ENCODE measurements at places on chromosomes 5 and 9.

- DNase-seq = no peak
Measured at GRCh38 chr5:112635771-112636731, 101.6 kb upstream of the APC start.

- no peak for DNase-seq
Measured at GRCh38 chr5:142095035-142095434, 13.5 kb upstream of the NDFIP1 start.

- DNase-seq = no peak
Measured at GRCh38 chr5:150674341-150674821, 13.3 kb downstream of the MYOZ3 start.

GRCh38 chr9:82492274-82492673 is 503.7 kb downstream of the SPATA31D1 start:
- no peak for DNase-seq

GRCh38 chr9:123349691-123350480 is 6.1 kb upstream of the CRB2 start:
- DNase-seq = peak; percentile 94

DNA sequence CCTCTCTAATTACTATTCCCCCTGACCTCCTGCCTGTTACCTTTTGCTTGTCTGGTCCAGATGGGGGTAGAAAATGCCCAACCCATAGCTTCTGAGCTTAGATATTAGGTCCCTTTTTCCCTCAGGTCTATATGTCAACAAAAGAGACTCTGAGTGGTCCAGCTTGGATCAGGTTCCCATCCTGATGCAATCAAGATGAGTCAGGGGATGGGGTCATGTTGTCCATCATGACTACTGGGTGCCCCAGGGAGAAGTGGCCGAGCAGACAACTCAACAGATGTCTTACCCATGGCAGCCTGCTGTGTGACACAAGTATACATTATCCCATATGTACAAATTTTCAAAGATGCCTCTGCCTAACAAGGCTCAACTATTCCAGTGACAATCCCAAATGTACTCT is 9.1 kb upstream of the ANKH start:
- no peak for DNase-seq

DNA sequence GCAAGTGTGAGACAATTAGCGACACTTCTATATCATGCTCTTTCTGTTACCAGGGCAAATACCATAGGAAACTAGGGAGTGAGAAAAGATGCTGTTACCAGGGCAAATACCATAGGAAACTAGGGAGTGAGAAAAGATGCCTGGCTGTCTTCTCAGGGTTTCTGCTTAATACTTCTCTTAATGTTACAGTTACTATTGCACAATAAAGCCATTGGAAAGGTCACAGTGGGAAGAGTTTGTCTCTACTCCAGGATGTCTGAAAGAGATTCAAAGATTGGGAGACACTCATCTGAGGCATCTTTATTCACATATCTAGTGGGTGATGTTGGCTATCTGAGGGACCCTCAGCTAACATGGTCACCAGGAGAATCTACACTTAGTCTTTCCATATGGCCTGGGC is 431.7 kb upstream of the POU5F2 start:
- DNase-seq = no peak

DNA sequence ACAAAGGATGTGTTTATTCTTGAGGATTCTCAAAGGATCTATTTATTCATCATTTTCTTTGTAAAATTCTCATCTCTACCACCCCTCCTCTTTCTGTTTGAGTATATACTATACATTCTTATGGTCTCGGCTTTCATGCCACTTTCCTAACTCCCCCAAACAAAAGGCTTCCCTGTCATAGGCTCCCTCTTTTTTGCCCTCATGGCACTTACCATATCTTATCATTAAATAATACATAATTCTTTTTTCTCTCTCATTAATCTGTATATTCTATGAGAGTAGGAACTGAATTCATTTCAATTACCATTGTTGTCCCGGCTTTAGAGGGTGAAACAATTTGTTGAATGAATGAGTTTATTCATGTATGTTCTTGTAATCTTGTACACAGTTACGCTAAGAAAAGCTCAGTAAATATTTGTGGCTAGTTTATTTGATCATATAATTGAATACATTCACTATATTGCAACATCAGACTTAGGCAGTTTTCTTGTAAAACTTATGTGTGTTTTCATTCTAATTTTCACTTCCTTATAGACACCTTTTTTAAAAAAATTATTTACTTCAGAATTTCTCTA is 254.6 kb downstream of the EDIL3 start:
- DNase-seq = no peak

DNA sequence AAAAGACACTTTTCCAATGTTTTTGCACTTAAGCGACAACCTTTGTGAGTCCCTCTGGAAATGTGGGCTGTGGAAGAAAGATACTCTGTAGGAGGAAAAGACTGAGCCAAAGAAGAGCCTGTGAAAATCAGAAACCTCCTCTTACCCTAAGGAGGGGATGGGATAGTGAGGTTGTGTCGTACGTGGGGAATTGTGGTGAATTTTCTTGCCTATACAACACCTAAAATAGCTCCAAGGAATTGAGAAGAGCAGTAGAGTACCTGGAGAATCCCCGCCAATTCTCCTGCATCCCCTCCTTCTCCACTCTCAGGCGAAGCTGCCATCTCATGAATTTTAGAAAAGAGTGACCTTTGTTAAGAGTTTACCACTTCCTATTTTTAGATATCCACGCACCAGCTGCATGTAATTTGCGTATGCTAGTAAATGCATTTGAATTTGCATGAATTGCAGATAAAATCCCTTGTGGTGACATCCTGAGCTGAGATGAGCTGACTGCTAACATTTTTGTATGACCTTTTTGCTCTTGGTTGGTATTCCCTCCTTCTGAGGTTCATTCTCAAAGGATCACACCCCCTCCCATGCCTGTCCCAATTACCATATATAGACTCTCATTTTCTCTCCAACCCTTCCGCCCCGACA is 147.2 kb downstream of the PCSK5 start:
- peak; percentile 11 for DNase-seq

GRCh38 chr9:23941051-23941450 is 115.0 kb upstream of the ELAVL2 start:
- DNase-seq = no peak

DNA sequence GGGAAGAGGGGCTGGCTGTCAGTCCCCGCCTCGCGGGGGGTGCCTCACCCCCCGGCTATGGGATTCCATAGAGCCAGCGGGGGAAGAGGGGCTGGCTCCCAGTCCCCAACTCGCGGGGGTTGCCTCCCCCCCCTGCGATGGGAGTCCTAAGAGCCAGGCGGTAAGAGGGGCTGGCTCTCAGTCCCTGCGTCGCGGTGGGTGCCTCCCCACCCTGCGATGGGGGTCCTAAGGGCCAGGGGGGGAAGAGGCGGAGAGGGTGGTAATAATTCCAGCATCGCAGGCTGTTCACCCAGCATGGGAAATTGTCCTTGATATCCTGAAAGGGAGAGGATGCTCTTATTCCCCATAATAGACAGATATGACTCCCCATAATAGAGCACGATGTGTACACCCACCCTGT is 9.6 kb upstream of the LCN2 start:
- peak; percentile 10 for DNase-seq

GRCh38 chr5:165620394-165620793 is 2115.0 kb downstream of the MAT2B start:
- DNase-seq = no peak

- DNase-seq = no peak
Measured at GRCh38 chr9:38358390-38359296, 33.9 kb upstream of the ALDH1B1 start.

DNA sequence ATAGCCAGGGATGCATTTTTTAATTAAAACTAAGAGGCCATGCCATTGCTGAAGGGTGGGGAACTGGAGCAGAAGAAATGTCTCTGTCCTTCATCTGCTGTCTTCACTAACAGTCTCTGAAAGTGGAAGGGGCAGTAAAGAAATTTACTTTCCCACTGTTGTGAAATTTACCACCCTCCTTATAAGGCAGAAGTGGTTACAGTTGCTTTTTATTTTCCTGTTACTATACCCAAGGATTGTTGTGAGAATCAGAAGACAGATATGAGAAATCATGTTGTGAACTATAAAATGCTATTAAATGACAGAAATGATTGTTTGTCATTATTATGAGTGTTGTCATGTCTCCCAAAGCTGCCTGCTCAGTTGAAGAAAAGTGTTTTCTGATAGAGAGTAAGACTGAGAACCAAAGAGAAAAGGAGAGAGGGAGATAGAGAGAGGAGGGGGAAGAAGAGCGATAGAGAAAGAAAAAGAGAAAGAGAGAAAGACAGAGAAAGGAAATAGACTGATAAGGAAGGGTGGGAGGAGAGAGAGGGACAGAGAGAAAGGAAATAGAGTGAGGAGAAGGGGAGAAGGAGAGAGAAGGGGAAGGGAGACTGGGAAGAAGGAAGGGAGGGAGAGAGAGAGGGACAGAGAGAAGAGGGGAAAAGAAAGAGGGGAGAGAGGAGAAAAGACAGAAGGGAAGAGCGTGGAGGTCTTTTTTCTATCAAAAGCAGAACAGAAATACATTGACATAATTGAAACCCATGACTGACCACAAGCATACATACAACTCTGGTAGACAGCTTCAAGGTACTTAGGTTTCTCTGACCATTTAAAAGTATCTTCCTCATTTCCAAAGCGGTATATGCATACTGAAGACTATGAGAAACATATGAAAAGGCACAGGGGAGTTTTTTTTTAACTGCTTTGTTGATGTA is 22.5 kb downstream of the SEC61B start:
- DNase-seq = no peak

- DNase-seq = no peak
Measured at GRCh38 chr5:170573660-170574059, 69.8 kb downstream of the KCNIP1 start.

DNA sequence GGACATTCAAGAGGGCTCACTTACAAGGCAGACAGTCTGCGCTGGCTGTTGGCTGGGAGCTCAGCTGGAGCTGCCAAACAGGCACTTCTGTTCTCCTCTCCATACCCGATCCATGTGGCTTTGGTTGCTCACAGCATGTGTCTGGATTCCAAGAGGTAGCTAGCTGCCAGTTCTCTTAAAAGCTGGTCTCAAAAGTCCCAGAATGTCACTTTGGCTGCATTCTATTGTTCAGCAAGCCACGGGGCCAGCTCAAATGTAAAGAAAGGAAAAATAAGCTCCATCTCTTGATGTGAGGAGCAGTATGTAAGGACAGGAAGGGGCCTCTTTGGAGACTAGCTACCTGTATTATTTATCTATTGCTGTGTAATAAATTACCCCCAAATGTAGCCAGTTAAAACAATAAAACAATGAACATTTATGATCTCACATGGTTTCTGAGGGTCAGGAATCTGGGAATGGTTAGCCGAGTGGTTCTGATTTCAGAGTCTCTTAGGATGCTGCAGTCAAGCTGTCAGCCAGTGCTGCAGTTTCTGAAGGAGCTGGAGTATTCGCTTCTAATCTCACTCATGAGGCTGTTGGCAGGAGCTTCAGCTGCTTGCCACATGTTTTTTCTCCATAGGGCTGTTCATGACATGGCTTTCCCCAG is 112.7 kb upstream of the CLINT1 start:
- peak; percentile 57 for DNase-seq

DNA sequence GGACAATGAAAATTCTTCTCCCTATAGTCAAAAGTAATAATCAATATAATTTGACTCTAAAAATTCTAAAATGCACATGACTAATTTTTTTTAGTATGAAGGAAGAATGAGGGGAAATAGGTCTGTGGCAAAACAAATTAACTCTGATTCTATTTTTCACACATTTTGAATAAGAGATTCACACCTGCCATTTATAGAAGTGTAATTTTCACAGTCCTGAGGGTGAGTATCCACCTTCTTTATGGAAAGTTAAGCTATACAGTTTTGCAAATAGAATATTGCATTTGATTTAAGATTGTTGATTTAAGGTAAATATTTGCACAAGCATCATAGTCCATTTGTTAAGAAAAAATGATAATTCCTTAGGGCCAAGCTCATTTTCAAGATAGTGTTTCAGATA is 417.7 kb downstream of the CHSY3 start:
- no peak for DNase-seq

DNA sequence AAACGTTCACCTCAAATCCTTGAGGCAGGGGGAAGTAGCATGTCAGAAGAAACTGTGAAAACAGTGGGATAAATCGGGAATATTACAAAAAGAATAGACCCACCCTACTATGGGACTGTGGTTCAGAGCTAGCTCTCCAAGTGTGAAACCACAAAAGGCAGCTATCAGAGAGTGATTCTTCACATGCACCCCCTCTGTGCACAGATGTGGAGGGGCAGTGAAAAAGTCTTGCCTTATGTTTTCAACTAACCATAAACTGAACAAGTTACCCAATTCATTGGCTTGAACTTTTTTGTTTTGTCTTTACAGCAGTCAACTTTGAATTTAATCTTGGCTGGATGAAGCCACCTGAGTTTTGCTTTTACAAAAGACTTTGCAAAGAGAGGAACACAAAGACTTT is 98.8 kb upstream of the NR4A3 start:
- DNase-seq = no peak

GRCh38 chr9:137749511-137749910 is 128.1 kb upstream of the CACNA1B start:
- no peak for DNase-seq

GRCh38 chr9:27672718-27673117 is 99.4 kb upstream of the C9orf72 start:
- no peak for DNase-seq

GRCh38 chr9:75105019-75105540 is 16.8 kb downstream of the OSTF1 start:
- DNase-seq = no peak

DNA sequence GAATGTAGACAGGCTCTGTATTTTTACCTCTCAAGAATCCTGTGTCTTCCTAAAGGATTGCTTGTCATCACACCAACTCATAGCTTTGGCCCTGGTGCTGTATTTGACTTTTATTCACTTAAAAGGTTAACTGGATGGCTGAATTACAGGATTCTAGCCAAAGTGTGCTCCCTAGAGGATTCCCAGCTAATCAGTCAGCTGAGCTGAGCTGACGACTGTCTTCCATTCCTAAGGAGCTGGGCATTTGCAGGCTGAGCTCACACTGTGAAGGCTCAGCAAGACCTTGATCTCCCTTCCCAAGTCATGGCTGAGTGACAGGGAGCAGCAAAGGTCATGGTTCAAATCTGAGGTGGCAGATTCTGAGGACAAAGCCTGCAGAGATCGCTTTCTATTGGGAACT is 59.0 kb upstream of the PALM2AKAP2 start:
- DNase-seq = peak; percentile 19

GRCh38 chr5:144083185-144083584 is 87.3 kb downstream of the YIPF5 start:
- no peak for DNase-seq

DNA sequence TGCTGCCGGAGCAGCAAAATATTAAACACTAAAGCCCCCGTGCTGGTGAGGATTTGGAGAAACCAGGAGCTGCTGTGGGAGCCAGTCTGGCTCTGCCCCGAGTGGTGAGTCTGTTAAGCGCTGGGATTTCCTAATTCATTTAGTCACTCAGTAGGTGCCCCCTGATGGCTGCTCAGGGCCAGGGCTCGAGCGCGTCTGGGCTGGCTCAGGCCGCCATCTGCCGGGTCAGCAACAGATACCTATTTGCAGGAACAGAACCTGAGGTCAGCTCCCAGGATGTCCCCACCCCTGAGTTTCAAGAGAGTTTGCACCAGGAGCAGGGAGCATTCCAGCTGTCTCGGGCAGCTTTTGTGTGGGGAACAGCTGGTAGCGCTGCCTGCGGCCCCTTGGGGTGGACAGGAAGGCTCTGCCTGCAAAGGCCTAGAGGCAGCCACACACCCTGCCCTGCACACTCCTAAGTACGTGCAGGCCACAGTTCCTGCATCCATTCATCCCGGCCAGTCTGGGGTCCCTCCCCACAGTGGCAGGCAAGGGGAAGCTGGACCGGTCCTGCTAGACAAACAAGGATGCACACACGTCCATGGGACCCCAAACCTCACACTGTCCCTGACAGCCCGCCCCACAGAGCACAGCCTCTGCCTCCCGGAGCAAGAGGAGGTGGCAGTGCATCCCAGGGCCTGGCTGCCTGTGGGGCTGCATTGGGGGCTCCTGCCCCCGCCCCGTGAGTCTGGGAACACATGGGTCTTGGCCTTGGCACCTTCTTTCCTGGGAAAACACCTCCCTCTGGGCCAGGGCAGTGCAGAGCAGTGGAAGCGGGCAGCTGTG is 83.7 kb downstream of the ADAMTS2 start:
- peak; percentile 95 for DNase-seq

Data from H7 (cell line).